ENCODE measurements at places on chromosomes 7 and 10.

GRCh38 chr7:19442016-19442785, 266.6 kb downstream of the POLR1F start:
- no peak for DNase-seq

- DNase-seq, result no peak
Measured at GRCh38 chr10:33355274-33355673, 20.8 kb upstream of the NRP1 start.

- peak; percentile 17 for DNase-seq
Measured at GRCh38 chr10:132549371-132549770, 11.8 kb downstream of the INPP5A start.

DNA sequence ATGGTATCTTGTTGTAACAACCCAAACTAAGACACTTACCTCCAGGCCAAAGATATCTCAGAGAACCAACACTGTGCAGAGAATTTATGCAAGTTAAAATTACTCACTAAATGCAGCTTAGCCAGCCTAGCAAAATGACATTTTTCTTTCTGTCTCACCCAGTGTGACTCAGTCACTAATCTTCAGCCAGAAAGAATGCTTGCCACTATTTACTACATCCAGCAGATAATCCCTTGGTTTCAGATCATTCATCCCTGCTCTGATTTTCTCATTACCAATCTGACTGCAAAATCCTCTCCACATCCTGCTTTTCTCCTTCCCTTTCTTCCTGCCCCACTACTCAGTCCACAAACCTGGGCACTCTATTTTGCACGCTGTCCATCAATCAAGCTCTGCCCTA, 93.5 kb upstream of the NEBL start:
- DNase-seq, result no peak

GRCh38 chr7:2647594-2648172, 15.9 kb downstream of the TTYH3 start:
- no peak for DNase-seq

GRCh38 chr7:118061386-118061785, 122.6 kb upstream of the LSM8 start:
- DNase-seq, result no peak

- no peak for DNase-seq
Measured at GRCh38 chr10:113541549-113541927, 11.3 kb upstream of the HABP2 start.

- no peak for DNase-seq
Measured at GRCh38 chr7:105367458-105367857, 21.3 kb downstream of the SRPK2 start.
